ENCODE measurements at places on chromosomes 2 and 18.

DNA sequence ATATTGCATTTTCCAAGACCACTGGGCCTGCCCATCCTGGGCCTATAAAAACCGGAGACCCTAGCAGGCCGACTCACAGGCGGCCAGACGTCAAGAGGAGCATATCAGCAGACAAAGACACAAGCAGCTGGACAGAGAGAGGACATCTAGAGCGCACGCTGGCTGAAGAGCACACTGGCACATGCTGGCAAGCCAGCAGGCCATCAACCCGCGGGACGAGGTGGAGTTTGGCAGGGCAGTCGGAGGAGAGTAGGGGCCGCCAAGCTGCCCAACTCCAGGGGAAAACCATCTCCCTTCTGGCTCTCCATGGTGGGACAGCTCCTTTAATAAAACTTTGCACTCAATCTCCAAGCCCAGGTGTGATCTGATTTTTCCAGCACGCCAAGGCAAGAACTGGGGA is 36.6 kb upstream of the RAB27B start:
- no peak overlapping the region for H3K4me3 ChIP-seq
- no peaks in the 10 kb centered on the region for H3K4me1 ChIP-seq
- no peaks in the 10 kb centered on the region for H3K36me3 ChIP-seq
- H3K27ac ChIP-seq = no peak overlapping the region

DNA sequence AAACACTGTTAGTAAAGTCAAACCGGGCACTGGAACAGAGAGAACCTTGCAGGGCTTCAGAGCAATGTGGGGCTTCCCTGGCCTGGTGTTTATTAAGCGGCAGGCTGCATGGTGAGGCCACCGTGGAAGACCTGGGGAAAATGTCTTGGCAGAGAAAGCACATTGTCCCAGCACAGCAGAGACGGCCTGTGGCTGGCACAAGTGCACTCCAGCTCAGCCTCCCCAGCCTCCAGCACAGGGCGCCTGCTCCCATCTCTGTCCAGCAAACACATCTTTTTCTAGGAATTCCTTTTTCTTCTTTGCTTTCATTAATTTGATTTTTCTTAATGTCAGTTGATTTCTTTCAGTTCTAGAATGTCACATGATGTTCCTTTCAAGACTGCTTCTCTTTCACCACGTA is 138.2 kb upstream of the NFATC1 start:
- H3K4me1 ChIP-seq = no peaks in the 10 kb centered on the region
- no peak overlapping the region for H3K27ac ChIP-seq
- no peaks in the 10 kb centered on the region for H3K36me3 ChIP-seq
- H3K4me3 ChIP-seq = no peak overlapping the region

DNA sequence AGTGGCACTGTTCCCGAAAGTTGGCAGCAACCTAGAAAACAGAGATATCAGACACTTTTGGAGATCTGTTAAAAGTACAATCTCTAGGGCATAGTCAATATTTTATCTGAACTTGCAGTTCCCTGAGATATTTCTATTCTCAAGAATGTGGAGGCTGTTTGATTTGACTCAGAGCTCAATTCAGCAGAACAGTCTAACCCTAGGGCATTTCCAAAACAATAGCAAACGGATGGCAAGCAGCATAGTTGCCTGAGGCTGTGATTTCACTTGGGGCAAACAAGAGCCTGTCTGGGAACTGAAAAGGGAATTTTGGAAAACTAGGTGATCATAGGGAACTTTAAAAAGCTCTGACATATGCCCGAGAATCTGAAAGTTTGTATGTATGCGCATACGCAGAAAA is 772.8 kb upstream of the LRRTM1 start:
- no peaks in the 10 kb centered on the region for H3K36me3 ChIP-seq
- no peak overlapping the region for H3K4me3 ChIP-seq
- no peak for DNase-seq
- no peaks in the 10 kb centered on the region for H3K27me3 ChIP-seq

GRCh38 chr2:30282081-30282480 is 50.7 kb downstream of the LBH start:
- no peaks in the 10 kb centered on the region for H3K4me1 ChIP-seq
- H3K27me3 ChIP-seq = no peaks in the 10 kb centered on the region
- no peak for DNase-seq
- H3K36me3 ChIP-seq = no peaks in the 10 kb centered on the region
- no peak overlapping the region for H3K27ac ChIP-seq

- H3K36me3 ChIP-seq = no peaks in the 10 kb centered on the region
- peak overlapping the region; percentile 97 for H3K4me3 ChIP-seq
- no peak for DNase-seq
- H3K27ac ChIP-seq = peak overlapping the region; percentile 71
Measured at GRCh38 chr2:47403609-47404193, 745 bp downstream of the MSH2 start.

GRCh38 chr2:20205069-20205468 is 19.9 kb downstream of the SDC1 start:
- H3K4me1 ChIP-seq = no peaks in the 10 kb centered on the region
- no peak overlapping the region for H3K27ac ChIP-seq
- no peaks in the 10 kb centered on the region for H3K36me3 ChIP-seq
- H3K4me3 ChIP-seq = no peak overlapping the region
- no peaks in the 10 kb centered on the region for H3K27me3 ChIP-seq

DNA sequence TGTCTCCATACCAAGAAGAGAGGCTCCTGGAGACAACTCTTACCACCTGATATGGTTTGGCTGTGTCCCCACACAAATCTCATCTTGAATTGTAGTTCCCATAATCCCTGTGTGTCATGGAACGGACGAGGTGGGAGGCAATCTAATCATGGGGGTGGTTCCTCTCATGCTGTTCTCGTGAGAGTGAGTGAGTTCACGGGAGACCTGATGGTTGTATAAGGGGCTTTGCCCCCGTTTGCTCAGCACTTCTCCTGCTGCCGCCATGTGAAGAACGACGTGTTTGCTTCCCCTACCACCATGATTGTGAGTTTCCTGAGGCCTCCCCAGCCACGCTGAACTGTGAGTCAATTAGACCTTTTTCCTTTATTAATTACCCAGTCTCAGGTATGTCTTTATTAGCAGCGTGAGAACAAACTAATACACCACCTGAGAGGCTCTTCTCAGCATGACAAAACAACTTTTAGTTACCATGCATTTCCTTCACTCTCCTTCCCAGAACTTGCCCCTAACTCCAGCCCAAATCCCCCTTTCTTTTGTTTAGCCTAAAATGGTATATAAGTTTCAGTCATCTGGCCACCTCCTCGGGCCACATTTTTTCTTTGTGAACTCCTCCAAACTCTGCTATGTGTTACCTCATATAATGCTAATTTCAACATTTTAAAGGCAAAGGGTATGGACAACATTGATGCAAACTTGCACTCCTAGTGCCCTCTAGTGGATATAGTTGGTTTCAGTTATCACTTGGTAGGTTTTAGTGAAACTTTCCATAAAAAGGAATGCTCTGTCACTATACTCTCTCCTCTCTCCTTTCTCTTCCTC is 58.6 kb upstream of the SLC25A52 start:
- H3K27me3 ChIP-seq = no peaks in the 10 kb centered on the region
- no peak overlapping the region for H3K27ac ChIP-seq
- H3K4me1 ChIP-seq = no peaks in the 10 kb centered on the region
- H3K4me3 ChIP-seq = no peak overlapping the region
- DNase-seq = no peak
- no peaks in the 10 kb centered on the region for H3K36me3 ChIP-seq

- H3K36me3 ChIP-seq = no peaks in the 10 kb centered on the region
- no peaks in the 10 kb centered on the region for H3K27me3 ChIP-seq
- H3K27ac ChIP-seq = no peak overlapping the region
- no peak for DNase-seq
- no peak overlapping the region for H3K4me3 ChIP-seq
Measured at GRCh38 chr2:177636672-177637071, 244.1 kb downstream of the AGPS start.

- DNase-seq = peak; percentile 68
- H3K27ac ChIP-seq = peak overlapping the region; percentile 92
- peak overlapping the region; percentile 3 for H3K4me3 ChIP-seq
- H3K36me3 ChIP-seq = no peaks in the 10 kb centered on the region
Measured at GRCh38 chr2:173090973-173091660, 15.5 kb downstream of the MAP3K20 start.

DNA sequence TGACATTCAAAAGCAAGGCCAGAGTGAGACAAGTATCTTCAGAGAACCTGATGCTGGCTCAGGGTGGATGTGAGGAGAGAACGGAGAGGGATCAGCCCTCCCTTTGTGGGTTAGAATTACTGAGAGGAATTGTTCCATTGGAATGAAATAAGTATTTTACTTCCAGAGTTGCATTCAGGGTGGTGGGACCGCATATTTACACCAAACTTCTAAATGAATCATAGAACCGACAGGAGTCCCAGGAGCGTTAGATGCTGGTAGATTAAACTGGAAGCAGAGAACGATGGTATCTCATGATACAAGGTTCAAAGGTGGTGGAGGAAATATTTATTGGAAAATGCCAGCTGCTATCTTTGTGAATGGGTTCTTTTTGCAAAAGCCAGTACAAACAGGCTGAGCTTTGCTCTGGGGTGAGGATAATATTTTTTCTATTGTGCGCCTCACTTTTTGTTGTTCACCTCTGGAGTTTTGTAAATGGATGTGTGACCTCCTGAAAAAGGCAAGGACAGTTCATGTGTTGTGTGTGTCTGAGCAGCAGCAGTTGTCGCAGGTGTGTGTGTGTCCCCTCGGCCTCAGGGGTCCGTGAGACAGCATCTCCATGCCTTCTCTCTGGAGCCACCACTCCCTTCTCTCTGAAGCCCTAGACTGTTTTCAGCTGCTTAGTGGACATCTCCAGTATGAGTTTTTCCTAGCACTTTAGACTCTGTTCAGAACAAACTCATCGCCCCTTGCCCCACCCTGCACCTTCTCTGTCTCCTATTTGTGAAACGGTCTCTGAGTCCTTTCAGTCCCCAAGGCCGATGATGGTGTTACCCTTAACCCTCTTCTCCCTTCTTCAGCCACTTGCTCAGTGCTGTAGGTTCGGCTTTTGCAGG is 17.8 kb downstream of the MTCL1 start:
- H3K27me3 ChIP-seq = no peaks in the 10 kb centered on the region
- no peaks in the 10 kb centered on the region for H3K36me3 ChIP-seq
- H3K27ac ChIP-seq = no peak overlapping the region
- no peaks in the 10 kb centered on the region for H3K4me1 ChIP-seq
- H3K4me3 ChIP-seq = no peak overlapping the region
- DNase-seq = no peak

- H3K4me3 ChIP-seq = no peak overlapping the region
- no peaks in the 10 kb centered on the region for H3K36me3 ChIP-seq
- DNase-seq = no peak
- no peaks in the 10 kb centered on the region for H3K4me1 ChIP-seq
- H3K27ac ChIP-seq = no peak overlapping the region
Measured at GRCh38 chr2:30695749-30696148, 111.5 kb downstream of the CAPN13 start.

DNA sequence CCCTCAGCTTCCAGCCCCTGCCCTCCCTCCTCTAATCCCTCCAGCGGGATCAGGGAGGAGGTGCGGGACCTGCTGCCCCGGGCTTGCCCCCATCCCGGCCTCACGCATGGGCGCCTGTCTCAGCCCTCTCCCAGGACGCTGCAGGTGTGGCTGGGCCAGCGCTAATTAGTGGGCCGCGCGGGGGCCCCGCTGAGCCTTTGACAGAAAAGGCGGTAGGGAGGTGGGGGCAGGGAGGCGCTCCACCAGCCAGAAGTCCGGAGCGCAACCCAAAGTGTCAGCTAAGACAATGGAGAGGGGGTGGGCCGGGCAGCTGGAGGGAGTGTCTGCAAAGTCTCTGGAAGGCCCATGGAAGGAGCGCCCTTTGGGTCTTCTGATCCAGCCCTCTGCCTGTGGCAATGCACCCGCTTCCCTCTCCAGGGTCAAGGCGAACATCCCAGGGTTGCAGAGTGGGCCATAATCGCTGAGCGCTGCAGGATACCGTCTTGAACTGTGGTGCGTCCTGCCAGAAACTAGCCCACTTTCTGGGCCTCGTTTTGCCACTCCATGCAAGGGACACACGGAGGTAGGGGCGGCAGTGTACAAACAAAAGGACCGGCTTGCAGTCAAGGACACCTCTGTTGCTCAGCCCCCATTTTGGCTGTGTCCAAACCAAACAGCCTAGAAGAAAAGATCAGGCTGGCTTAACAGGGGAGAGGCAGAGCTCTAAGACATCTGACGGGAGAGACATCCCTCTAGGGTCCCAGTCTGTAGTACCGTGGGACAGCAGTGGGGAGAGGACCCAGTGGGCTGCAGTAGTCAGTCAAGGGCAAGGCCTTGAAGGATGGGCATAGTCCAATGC is 3.5 kb downstream of the ATP6V1B1 start:
- no peaks in the 10 kb centered on the region for H3K36me3 ChIP-seq
- H3K4me3 ChIP-seq = no peak overlapping the region
- DNase-seq = no peak
- no peak overlapping the region for H3K27ac ChIP-seq

- no peak overlapping the region for H3K4me3 ChIP-seq
- no peaks in the 10 kb centered on the region for H3K36me3 ChIP-seq
- H3K4me1 ChIP-seq = no peaks in the 10 kb centered on the region
- no peak overlapping the region for H3K27ac ChIP-seq
- no peak for DNase-seq
Measured at GRCh38 chr2:32564417-32565035, 63.3 kb upstream of the TTC27 start.

DNA sequence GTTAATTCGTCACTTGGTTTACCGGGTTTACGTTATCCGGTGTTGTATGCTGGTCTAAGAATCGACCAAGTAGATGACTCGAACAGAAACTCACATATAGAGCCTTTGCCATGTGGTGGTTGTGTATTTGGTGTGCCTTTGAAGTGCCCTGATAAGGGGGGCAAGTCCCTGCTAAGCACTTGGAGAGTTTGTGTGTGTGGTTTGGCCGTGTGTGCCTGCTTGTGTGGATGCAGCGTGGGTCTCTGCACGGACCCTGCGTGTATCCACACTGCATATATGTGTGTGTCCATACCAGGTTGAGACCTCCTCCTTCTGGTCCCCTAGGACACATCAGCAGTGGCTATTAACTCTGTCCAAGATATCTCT is 2.4 kb upstream of the CELF4 start:
- DNase-seq = no peak
- H3K36me3 ChIP-seq = no peaks in the 10 kb centered on the region
- no peak overlapping the region for H3K4me3 ChIP-seq
- no peaks in the 10 kb centered on the region for H3K4me1 ChIP-seq

GRCh38 chr18:49227001-49227380 is 233.5 kb downstream of the DYM start:
- H3K4me3 ChIP-seq = no peak overlapping the region
- no peak overlapping the region for H3K27ac ChIP-seq
- H3K4me1 ChIP-seq = no peaks in the 10 kb centered on the region
- no peaks in the 10 kb centered on the region for H3K36me3 ChIP-seq
- H3K27me3 ChIP-seq = no peaks in the 10 kb centered on the region

DNA sequence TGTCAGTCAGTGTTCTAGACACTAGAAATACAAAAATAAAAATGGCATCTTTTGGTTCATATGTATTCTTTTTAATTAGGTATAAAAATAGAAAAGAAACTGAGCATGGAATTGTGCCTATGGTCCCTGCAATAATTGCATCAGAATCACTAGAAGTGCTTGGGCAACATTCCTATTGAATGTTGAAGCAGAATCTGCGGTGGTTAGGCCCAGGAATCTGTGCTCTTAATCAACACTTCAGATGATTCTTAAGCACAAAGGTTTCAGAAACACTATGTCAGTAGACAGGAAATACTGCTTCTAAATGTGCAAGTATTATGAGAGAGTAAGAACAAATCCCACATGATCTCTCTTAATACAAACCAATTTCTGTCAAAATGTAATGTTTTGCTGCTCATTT is 20.3 kb upstream of the RBBP8 start:
- no peaks in the 10 kb centered on the region for H3K4me1 ChIP-seq
- DNase-seq = no peak
- H3K27ac ChIP-seq = no peak overlapping the region
- H3K36me3 ChIP-seq = peaks cover 2% of the 10 kb centered on the region
- no peaks in the 10 kb centered on the region for H3K27me3 ChIP-seq

- no peak for DNase-seq
- H3K27ac ChIP-seq = no peak overlapping the region
- H3K36me3 ChIP-seq = no peaks in the 10 kb centered on the region
- no peaks in the 10 kb centered on the region for H3K27me3 ChIP-seq
Measured at GRCh38 chr2:204705243-204705932, 160.1 kb downstream of the PARD3B start.
